ENCODE measurements at places on chromosomes 2 and 18.

- no peak for DNase-seq
These were observed 200.5 kb upstream of the GULP1 start for GRCh38 chr2:188091220-188091619.

- DNase-seq = no peak
These were observed 70.3 kb downstream of the ANTXR1 start for GRCh38 chr2:69083235-69083748.

DNA sequence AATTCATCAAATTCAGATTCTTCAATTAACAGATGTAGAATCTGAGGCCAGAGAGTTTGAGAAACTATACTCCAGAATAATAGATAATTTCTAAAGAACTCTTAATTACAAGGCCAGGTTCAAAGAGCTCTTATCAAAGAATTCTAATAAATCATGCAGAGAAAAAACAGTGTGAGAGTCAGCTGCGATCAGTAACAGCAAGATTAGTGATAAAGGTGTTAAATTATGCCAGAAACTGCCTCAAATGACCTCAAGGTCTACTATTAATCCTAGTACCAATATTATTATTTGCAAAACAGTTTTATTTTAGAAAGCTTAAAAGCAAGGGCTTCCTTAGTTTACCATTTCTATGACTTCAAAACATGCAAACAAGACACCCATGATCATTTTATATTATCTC is 215.3 kb downstream of the GCA start:
- no peak for DNase-seq

GRCh38 chr2:138730497-138731030 is 49.6 kb downstream of the NXPH2 start:
- DNase-seq = no peak

- DNase-seq = no peak
These were observed 177.6 kb downstream of the SUCLG1 start for GRCh38 chr2:84281510-84281909.

GRCh38 chr18:12338382-12338781 is 30.3 kb downstream of the TUBB6 start:
- no peak for DNase-seq

- no peak for DNase-seq
These were observed 95.3 kb upstream of the RNF152 start for GRCh38 chr18:61988100-61988499.

- DNase-seq = peak; percentile 35
These were observed 135.4 kb downstream of the NBAS start for GRCh38 chr2:15425712-15426111.

DNA sequence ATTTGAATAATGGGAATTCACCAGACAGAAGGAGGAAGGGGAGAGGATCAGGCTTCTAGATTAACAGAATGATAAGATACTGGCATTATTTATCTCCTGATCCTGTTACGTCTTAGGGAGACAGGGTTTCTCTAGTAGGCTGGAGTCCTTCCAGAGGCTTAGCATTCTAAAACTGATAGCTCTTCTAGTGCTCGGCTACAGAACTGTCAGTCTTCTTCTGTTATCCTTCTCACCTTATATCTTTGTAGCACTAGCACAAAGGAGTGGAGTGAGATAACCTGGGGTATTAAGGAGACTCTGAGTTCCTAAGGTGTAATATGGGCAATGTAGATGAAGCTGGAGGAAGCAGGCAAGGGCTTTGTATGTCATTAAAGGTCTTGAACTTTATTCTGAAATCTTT is 52.1 kb downstream of the PIKFYVE start:
- DNase-seq = no peak

DNA sequence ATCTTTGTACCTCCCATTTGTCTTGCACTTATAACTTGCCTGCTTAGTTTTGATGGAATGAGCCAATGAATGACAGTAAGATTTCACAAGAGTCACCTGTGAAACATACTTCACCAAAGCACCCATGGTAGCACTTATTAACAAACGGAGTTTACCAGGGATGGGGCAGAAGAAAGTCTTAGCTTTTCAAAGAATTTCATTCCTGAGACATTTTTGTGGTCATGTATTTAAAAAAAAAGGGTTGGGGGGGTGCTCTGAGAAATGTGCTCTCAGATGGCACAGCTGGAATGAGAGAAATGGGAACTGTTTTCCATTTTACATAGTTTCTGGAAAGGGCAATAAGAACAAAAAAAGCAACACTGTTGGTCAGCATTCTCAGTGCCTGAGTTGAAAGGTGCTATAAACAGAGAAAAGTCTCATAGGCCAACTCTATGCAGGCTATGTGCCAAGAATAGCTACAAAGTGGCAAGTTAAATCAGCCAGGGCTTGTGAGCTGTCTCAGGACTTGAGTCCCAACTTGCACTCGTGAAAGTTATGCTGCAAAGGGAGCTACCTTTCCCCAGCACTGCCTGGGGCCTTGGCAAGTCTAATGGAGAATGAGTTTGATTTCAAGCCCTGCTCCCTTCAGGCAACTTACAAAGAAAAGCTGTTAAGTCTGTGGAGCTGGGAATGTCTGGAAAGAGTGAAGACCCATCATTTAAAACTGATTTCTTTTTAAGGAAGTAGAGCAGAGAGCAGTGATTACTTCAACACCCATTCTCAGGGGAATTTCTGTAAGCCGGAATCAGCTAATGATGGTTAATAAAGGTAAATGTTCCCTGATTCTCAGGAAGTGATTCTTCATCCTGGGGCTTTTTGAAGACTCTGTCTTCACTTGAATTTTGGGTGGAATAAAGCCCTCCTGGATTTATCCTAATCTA is 170.6 kb downstream of the SLC8A1 start:
- no peak for DNase-seq

- peak; percentile 60 for DNase-seq
These were observed 901 bp downstream of the WDFY1 start for GRCh38 chr2:223944166-223944702.

- DNase-seq = no peak
These were observed 267.9 kb upstream of the PKDCC start for GRCh38 chr2:41779888-41780287.

- no peak for DNase-seq
These were observed 8.1 kb downstream of the STK39 start for GRCh38 chr2:168239281-168239680.

GRCh38 chr2:107936433-107937359 is 49.6 kb upstream of the SLC5A7 start:
- no peak for DNase-seq

DNA sequence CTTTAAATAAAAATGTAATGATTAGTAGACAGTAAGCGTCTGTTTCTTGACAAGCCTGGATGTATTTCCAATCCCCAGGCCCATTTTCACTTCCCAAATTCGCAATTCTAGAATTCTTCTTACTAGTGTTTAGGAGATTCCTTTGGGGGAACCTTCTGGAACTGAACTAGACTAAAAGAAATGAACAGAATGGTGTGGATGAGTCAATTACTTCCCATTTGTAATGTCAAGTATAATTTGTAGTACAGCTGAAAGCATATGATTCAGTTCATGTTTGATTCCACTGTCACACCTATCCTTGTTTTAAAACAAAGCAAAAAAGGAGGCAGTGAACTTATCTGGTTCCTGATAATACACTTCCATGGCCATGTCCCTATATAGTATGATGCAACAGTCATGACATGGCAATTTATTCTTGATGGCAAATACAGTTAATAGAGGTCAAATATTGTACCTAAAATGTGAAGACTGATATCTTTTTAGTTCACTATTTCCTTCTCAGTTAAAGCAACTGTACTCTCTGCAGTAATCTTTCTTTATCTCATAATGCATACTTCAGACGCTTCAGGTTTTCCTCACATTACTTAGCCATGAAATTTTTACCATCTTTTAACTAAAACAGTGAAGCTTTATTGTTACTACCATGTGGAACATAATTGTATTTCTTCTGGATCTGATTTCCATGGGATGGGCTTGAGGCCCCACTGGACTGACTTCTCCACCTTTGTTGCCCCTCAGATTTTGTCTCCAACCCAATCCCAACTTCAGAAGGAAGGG is 2.0 kb downstream of the IDH1 start:
- no peak for DNase-seq
